ENCODE measurements at places on chromosomes 13 and 19.

DNA sequence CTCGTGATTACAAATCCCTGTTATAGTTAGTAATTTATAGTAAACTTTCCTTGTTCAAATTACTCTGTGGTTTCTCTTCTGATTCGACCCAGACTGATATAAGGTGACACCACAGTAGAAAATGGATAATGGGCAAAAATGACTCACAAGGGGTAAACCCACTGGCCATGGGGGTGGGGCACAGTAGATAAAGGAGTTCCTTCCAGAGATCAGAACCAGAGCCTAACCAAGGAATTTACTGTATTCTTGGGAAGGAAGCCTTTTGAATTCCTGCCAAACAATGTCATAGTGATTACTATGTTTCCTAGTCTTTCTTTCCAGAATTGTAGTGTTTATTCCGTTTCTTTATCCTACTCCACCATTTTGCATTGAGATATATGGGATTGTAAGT, 21.9 kb downstream of the MIR17HG start:
- DNase-seq, result no peak

DNA sequence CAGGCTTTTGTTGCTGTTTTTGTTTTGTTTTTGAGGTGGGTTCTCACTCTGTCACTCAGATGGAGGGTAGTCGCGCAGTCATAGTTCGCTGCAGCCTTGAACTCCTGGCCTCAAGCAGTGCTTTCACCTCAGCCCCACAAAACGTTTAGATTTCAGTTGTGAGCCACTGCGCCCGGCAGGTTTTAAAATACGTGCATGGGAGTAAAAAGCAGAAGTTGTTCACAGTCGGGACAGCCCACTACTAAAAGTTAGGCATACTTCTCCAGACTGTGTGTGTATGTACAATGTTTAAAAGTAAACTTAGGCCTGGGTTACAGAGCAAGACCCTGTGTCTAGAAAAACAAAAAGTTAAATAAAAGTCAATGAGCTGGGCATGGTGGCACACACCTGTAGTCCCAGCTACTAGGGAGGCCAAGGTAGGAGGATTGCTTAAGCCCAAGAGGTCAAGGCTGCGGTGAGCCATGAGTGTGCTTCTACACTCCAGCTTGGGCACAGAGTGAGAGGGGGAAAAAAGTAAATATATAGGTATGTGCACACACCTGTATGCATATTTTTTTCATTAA, 6.1 kb downstream of the SAFB start:
- no peak for DNase-seq

DNA sequence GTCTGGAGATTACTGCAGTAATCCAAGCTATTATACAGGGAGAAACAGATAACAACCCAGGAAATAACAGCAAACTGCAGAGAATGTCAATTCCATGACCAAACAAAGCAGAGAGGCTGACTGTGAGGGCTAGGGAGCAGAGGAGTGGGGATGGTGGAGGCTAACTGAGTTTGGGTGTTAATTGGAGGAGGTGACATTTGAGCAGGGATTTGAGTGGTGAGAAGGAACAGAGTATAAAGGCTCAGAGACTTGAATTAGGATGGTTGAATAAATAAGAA, 3.1 kb downstream of the DMAC2 start:
- no peak for DNase-seq

GRCh38 chr19:31591258-31591657, 242.0 kb upstream of the TSHZ3 start:
- no peak for DNase-seq

DNA sequence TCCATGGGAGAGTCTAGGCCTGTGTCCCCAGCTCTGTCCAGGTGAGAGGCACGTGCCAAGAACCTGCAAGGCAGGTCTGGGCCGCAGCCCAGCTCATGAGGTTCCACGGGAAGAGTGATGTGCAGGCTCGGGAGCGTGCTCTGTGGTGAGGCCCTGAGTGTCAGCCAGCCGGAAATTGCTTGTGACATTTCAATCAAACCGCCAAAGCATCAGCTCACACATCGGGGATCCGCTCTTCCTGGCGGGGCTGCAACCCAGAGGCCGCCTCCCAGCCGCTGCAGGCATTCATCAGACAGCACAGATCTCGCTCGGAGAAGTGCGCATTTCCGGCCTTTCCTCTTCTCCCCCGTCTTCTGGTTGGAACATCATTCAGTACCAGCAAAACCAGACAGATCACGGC, 109.3 kb downstream of the KDM4B start:
- no peak for DNase-seq

All from epithelial cell of prostate (primary cell).